ENCODE measurements at places on chromosomes 2 and 18. TPM values are rescaled to one million over a fixed set of nuclear protein-coding genes. Genes with fewer than 3 reads are reported as not detected.

Gene RGPD6
- total RNA-seq = 23.0 TPM

Gene CHPF
- 0.35 TPM for total RNA-seq

Gene TMEM169
- total RNA-seq = 0.14 TPM

Gene RGPD4
- total RNA-seq = not detected

Gene MPPE1
- 14.8 TPM for total RNA-seq

Gene HAUS1
- 48.4 TPM for total RNA-seq

Gene CTAGE1
- not detected for total RNA-seq

Gene FOXI3
- total RNA-seq = not detected

Gene CSRNP3
- not detected for total RNA-seq

- no peak for DNase-seq
Measured at GRCh38 chr2:209121691-209122090, 302.2 kb upstream of the MAP2 start.

- DNase-seq = no peak
Measured at GRCh38 chr2:30686000-30686399, 121.2 kb downstream of the CAPN13 start.

- DNase-seq = no peak
Measured at GRCh38 chr2:35822716-35823115, 532.9 kb upstream of the CRIM1 start.

DNA sequence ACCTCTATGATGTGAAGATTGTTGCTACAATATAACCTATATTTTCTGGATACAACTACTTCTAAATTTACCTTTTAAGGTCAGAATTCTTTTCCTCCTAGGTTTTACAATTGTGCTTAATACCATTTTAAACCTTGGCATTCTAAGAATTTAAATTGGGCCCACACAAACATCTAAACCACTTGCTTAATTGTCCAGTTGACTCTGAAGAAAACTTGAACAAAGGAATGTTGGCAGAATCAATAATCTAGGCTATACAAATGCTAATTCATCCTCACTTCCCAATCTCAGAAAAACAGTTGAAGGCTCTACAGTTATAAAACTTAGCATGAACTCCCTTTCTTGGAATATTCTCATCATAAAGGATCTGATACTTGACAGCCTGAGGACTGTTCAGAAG is 84.3 kb downstream of the RPRM start:
- DNase-seq = no peak

GRCh38 chr18:34947711-34948125 is 93.5 kb upstream of the MAPRE2 start:
- no peak for DNase-seq

GRCh38 chr18:64258111-64258650 is 109.3 kb upstream of the LINC00305 start:
- DNase-seq = no peak

- no peak for DNase-seq
Measured at GRCh38 chr2:119650846-119651370, 28.1 kb upstream of the TMEM177 start.

GRCh38 chr18:23134780-23135549 is at the start of gene CABLES1:
Gene CABLES1, plus strand, starts transcription at chr18:23135485. Its CDS starts 278 bp downstream, at chr18:23135763.
- no peak for DNase-seq

DNA sequence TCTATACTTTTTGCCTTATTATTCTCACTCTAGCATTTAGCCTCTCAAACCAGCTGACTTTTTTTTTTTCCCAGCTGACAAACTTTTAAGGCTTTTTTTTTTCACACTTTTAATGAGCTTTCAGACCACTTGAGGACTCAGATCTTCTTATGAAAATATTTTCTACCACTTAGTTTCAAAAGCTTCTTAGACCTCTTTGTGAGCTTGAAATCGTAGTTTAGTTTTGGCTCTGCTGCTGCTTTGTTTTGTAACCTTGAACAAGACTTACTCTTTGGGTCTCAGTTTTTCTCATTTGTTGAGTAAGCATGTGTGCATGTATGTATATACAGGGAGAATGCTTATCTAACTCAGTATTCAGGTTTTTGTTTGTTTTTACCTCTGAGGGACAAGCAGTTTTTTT is 3.5 kb downstream of the NBEAL1 start:
- DNase-seq = no peak

GRCh38 chr2:143160732-143161707 is 31.8 kb downstream of the ARHGAP15 start:
- no peak for DNase-seq

DNA sequence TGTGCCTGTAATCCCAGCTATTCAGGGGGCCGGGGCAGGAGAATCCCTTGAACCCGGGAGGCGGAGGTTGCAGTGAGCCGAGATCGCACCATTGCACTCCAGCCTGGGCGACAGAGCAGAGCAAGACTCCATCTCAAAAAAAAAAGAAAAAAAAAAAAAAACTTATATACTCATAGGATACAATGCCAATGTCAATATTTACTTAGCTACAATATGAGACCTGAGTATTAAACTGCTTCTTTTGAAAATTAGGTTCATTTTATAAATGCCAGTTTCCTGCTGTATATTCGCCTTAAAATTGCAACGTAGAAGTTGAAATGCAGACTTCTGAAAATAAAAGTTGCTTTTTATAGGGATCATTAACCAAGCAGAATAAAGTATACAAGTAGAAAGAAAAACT is 2.3 kb downstream of the SLC35F5 start:
- no peak for DNase-seq

GRCh38 chr2:235314371-235314930 is 179.4 kb upstream of the AGAP1 start:
- DNase-seq = no peak

GRCh38 chr2:192675681-192676080 is 480.9 kb upstream of the TMEFF2 start:
- DNase-seq = no peak

Measured in pulmonary artery endothelial cell (primary cell).